ENCODE measurements at places on chromosomes 5 and 9.
A peak's percentile ranks its signal among the peaks of the same experiment; 100 is the strongest.

GRCh38 chr5:172506251-172506650, 51.9 kb upstream of the SH3PXD2B start:
- DNase-seq: peak; percentile 43

GRCh38 chr9:88746029-88746742, 211.2 kb downstream of the NXNL2 start:
- DNase-seq: no peak

DNA sequence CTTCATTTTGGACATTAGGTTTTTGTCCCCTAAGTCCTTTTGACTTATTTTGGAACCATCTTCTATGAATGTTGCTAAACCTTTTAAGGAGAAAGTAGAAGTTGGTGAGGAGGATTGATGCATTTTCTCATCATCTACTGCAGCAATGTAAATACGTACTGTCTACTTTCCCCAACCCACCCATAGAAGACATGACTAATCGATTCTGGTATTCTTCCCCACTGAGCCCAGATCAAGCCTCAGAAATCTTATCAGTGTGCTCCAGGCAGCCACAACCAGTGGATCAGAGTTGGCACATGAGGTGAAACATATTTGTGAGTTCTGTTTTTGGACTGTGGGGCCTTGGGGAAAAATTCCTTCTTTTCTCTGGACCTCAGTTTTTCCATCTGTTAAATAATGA, 57.7 kb downstream of the FGF18 start:
- no peak for DNase-seq

GRCh38 chr9:93299418-93300174, 115.7 kb downstream of the WNK2 start:
- no peak for DNase-seq

DNA sequence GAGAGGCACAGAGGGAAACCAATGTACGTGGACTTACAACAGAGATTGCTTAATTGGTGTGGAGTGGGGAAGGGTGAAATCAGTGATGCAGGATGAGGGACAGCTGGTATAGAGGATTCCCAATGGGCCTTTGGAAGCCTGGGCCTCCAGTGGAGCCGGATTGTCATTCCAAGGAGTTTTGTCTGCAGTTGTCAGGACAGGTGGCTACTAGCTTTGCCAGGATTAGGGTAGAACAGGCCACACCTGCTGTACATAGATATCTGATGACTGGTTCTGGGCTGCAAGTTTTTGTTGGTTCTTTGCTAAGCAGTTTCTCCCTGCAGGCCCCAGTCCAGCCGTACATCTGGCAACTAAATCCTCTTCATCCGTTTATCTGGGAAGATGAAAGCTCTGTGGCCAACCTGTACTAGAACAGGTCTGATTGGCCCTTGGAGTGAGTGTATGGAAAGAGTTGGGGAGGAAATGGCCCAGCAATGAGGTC, 4.2 kb downstream of the SKP2 start:
- no peak for DNase-seq

- DNase-seq: no peak
These were observed 75.1 kb downstream of the PSAT1 start for GRCh38 chr9:78371981-78372380.

DNA sequence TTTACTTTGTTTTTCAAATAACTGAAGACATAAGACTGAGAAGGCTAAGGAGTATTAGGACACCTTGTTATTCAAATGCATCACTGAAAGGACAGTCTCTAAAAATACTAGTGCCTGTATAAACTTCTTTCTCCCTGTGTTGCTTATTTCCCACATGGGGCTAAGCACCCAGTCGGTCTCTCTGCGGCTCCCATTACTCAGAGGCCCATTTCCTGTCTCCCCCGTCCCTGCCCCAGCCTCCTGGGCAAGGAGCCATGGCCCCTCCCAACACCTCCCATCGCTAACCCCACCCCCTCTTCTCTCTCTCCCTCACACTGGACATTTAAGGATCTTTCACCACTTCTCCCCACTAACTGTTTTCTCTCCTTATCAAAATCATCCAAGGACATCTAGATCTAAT, 81.9 kb downstream of the EBF1 start:
- DNase-seq: no peak

DNA sequence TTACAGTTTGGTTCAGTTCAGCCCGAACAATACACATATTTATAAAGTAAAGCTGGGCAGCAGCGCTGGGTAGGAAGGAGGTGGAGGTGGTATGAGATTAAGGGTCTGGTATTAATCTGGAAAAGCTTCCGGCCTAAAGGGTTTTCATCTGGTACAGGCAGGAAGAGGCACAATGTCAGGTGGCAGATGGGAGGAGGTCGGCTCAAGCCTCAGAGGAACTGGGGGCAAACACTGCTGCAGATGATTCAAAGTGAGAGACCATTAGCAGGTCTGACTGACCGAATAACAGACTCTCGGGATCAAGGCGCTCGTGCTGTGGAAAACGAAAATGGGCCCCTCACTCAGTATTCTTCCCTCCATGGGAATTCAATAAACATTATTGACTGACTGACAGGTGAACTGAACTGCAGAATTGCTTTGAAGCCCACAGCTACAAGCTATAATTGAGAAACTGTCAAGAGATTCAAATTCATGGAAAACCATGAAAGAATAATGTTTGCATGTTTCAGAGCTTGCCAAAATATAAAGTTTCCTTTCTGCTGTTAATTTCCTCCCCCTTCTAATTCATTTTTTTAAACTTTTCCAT, 75.3 kb downstream of the TMEM167A start:
- no peak for DNase-seq

- DNase-seq: no peak
These were observed 56.5 kb upstream of the CDKN2B start for GRCh38 chr9:22065431-22066200.

- no peak for DNase-seq
These were observed 84.2 kb downstream of the THBS4 start for GRCh38 chr5:80119372-80119771.

- DNase-seq: peak; percentile 61
These were observed 98.8 kb downstream of the LHX2 start for GRCh38 chr9:124110307-124110915.

Data from right kidney (tissue), 9 donors.